ENCODE measurements at places on chromosomes 3 and 15.

- DNase-seq = no peak
Measured at GRCh38 chr15:65386376-65386775, 8.6 kb upstream of the IGDCC3 start.

- no peak for DNase-seq
Measured at GRCh38 chr3:150743508-150743907, 19.5 kb downstream of the SIAH2 start.

DNA sequence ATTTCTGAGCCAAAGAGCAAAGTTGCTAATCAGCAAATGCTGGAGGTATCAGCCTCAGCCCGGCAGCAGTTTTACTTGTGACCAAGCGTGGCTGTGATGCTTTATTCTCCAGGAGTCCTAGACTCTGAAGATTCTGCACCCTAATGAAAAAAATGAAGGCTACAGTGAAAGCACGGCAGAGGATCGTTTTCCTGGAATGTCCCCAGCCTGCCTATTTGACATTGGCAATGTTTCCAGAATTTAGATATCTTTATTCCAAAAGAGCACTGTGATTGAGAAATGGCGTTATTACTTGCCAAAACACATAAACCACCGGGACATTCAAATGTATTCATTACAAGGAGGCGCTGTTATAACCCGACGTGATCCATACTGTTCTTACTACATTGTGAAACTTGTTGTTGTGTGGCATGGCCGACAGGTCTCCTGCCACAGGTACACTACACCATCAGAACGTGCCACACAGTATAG lies 263.8 kb downstream of the SLCO3A1 start:
- no peak for DNase-seq

GRCh38 chr15:75483961-75484360 lies 32.5 kb upstream of the SIN3A start:
- DNase-seq = no peak

- DNase-seq = no peak
Measured at GRCh38 chr3:40042752-40043443, 233.5 kb downstream of the MYRIP start.

DNA sequence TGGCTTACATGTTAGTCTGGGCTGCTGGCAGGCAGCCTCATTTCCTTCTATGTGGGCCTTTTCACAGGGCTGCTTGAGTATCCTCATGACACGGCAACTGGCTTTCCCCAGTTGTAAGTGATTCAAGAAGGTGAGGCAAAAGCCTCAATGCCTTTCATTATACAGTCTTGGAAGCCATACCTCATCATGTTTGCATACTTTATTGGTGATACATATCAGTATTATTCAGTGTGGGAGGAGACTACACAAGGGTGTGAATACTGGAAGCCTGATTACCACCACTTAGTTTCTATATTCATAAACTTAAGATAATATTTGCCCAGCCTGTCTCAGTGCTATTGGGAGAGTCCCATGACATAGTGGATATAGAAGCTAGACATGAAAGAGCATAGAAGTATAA lies 346.8 kb downstream of the SOX2 start:
- no peak for DNase-seq

DNA sequence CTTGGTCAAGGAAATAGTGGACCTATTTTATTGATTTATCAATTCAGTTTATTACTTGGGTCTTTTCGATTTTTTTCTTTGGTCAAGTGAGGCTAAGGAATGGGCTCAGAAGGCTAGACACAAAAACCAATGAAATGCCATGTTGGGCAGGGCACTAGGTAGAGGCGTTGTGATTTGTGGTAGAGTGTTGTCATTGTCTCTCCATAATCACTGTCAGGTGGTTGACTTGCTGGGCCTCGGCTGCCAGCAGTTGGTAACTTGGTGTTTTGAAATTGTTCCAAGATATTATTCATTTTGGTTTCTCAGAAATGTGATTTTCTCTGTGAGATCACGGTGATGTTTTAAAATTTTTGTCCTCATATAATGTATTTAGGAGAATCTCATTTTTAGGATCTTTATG lies 173.6 kb downstream of the KLHL25 start:
- DNase-seq = no peak

DNA sequence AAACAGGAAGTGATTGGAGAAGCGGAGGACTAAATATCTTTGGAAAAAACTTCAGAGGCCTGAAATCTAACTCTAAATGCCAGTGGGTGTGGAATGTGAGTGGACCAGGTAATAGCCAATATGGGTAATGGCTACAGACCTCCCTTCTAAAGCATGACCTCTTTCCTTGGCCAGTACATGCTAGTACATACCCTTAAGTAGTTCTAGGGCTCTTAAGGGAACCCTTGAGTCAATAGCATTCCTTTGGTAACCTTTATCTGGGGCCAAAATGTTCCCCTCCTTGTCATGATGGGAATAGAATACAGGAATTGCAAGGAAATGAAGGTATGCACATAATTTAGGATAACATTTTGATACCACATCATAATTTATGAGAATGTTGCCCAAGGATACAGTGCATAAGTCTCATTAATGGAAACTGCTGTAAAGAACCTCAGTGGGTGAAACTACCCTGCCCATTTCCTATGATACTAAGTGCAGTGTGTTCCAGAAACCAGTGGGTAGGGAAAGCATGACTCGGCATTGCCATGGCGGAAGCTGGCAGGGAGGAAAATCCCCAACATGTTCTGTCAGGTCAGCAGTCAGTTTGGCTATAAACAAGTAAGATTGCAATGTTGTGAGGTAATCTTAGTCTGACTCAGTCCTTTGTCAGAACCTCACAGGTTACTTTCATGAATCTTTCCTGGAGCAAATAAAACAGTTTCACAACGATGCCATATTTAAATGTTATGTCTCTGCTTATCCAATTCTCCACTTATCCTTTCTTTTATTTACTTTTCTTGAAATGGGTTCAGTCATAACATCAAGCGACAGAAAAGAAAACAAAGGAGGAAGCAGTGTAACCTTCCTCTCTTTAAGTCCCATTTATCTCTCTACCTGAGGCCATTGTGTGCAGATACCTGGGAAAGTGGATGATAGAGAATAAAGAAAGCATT lies 23.5 kb upstream of the RAP2B start:
- no peak for DNase-seq

DNA sequence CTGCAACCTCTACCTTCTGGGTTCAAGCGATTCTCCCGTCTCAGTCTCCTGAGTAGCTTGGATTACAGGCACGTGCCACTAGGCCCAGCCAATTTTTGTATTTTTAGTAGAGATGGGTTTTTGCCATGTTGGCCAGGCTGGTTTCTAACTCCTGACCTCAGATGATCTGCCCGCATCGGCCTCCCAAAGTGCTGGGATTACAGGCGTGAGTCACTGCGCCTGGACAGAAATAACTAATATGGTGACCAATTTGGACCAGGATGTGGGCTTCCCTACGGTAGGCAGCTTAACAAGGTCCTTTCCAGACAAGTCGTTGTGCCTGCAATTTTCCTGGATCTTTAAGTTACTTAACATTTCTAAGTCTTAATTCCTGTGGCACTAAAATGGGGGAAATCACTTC lies 14.8 kb downstream of the WDR53 start:
- no peak for DNase-seq

DNA sequence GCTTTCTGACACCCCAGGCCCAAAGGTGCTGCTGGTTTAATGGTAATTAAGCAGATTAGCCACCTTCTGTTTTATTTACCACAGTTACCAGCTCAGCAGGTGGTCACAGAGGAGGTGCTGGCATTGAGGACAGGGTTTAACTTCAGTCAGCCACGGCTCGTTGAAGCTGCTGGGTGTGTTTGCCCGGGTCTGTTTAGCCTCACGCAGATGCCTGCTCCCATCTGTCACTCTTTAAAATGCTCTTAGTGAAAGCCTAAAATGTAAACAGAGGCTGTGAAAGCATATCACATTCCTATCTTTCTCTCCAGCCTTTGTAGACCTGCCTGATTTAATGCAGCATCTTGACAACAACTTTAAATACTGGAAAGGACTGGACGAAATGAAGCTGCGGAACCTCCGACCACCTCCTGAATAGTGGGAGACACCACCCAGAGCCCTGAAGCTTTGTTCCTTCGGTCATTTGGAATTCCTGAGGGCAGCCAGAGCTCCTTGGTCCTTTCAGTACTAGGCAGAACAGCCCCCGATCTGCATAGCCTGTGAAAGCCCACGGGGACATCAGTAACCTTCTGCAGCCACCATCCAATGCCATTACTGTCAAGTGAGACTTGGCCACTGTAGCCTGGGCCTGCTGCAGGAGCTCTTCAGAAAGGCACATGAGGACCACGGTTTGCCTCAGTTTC lies 156.0 kb downstream of the PDE8A start:
- DNase-seq = no peak

DNA sequence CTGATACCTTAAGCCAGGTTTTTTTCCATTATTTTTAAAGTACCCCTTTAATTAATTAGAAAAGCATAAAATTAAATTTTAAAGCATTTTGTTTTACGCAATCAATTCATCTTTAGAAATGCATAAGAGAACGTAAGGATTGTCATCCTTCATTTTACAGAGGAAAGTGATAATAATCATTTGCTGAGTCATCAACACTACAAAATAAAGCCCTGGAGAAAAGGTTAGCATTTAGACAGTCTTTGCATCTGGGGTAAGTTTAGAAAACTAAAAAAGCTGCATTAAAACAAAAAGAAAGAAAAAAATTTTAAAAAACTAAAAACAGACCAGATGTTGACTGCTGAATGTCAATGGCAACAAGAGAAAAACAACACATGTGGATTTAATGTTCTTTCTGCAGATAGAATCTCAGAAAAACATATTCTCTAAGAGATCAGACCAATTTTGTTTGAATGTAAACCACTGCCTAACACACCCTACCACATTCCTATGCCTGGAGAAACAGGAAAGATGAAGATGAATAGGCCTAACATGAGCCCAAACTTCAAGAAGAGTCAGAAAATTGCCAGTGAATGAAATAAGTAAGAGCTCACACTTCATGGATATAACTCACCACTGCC lies 59.9 kb downstream of the SUCNR1 start:
- no peak for DNase-seq

- no peak for DNase-seq
Measured at GRCh38 chr3:165459111-165459510, 262.9 kb upstream of the SLITRK3 start.

- DNase-seq = peak; percentile 97
Measured at GRCh38 chr15:88620995-88621772, at the start of gene AEN. TSS of gene AEN (plus strand) at chr15:88621340. CDS start at chr15:88626210, 4,870 bp downstream.

- no peak for DNase-seq
Measured at GRCh38 chr3:47193871-47194859, 30.3 kb upstream of the SETD2 start.

DNA sequence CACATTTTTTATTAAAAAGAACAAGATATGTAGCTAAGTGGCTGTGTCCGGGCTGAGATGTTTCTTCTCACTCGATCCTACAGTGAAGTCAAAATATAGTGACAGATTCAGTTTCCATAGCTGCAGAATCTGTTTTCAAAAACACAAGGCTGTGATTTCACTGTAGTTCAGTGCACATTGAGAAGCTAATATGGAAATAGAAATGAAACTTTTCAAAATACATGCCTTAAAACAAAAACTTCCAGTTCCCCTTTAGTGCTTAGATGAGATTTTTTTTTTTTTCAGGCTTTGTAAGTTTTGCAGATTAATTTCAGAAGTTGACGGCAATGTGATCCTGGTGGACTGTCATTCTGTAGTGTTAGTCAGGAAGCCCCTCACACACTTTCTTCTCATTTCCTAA lies 23.8 kb upstream of the TRAK1 start:
- DNase-seq = no peak

DNA sequence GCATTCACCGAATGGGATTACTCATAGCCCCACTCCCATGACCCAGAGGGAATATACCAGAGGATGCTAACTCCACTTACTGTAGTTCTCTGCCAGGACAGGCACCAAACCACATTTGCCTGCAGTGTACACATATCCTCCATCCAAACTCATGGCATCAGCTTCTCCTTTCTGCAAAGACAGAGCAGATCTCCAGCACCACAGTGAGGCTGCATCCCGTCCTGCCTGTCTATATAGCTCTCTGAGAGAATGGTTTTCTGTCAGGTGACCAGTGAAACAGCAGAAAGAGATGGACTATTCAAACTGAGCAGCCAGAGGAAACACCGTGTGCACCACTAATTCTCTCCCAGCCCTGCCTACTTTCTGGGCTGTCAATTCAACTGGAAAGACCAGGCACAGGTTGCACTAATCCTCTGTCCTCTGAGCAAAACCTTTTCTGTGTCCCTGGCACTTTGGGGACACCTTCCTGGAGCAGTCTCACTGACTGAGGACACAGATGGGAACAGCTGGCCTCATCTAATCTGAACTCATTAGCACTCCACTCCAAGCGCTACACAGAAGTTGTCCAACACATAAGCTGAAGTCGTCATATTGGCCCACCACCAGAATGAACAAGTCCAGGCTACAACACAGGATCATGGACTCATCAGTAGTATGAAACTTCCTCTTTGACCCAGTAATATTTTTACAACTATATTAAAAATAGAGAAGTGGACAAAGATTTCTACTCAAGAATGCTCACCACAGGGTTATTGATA lies 17.3 kb downstream of the LTF start:
- no peak for DNase-seq

- no peak for DNase-seq
Measured at GRCh38 chr15:99029341-99030144, 22.0 kb upstream of the PGPEP1L start.

- DNase-seq = no peak
Measured at GRCh38 chr3:184814214-184814613, 2.2 kb downstream of the VPS8 start.

DNA sequence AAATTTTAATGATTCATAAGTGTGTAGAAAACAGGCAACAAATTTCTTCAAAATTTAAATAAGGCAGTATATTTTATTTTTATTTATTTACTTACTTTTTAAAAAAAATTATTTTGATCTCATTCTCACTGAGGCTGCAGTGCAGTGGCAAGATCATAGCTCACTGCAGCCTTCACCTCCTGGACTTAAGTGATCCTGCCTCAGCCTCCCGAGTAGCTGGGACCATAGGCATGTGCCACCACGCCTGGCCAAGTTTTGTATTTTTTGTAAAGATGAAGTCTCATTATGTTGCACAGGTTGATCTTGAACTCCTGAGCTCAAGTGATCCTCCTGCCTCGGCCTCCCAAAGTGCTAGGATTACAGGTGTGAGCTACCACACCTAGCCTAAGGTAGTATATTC lies 61.2 kb upstream of the XRN1 start:
- DNase-seq = no peak

GRCh38 chr15:99303907-99304306 lies 52.6 kb downstream of the LRRC28 start:
- no peak for DNase-seq

DNA sequence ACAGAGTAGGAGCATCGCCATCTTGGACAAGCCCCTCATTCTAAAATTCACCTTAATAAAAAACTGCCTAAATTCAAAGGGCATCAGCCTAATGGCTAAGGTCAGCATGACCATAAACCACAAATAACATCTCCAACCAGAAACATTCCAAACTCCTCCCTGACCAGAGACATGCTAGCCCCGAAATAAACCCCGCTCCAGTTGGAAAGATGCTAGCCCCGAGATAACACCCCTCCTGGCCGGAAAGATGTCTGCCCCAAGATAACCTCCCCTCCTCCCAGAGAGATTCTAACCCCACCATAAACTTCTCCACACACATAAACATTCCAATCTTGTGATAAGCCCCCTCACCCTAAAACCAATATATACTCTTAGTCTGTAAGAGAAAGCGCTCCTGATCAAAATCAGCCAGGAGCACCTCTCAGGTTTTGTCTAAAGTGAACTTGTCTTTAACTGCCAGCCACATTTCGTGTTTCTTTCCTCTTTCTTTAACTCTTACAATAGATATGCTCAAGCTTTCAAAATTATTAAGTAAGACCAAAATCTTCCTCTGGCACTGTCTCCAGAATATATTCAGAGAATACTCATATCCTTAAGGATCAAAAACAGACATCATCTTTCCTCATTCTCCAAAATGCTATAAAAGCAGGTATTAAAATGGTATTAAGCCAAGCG lies 104.1 kb downstream of the GSK3B start:
- no peak for DNase-seq

GRCh38 chr3:135240426-135240825 lies 445.4 kb downstream of the EPHB1 start:
- no peak for DNase-seq
